ENCODE measurements at places on chromosomes 13 and 19.

- no peak for DNase-seq
These were observed 9.5 kb upstream of the FFAR2 start for GRCh38 chr19:35438527-35438926.

GRCh38 chr19:58265100-58265499, 13.7 kb upstream of the ZNF8 start:
- DNase-seq, result no peak

DNA sequence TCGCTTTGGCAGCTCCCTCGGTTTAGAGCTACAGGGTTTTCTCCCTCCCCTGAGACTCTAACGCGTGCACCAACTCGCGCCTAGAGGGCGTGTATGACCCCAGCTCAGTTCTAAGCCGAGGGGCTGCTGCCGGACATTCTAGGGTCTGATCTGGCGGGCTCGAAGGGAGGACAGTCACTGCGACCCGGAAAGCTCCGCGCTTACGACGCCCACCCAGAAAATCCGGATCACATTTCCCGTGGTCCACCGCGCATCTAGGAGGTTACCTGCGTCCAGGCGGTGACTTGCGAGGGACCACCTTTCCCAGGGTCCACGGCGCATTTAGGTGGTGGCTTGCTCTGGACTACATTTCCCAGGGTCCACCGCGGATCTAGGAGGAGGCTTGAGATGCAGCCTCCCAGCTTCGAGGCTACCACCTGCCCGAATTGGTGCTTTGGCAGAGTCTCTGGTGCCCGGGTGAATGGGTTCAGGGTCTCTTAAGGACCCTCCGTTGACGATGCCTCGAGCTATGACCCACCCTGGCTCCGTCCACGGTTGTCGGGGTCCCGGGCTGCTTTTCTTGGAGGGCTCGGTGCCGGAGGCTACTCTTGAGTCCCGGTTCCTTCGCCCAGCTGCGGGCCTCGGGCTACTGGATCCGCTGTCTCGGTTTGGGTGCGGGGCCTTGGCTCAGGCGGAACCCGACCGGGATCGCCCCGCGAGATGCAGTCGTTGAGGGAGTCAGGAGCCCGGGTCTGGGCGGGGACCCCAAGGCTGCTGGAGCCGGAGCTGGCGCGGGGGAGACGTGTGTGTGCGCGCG, 30.5 kb downstream of the ZNF146 start:
- no peak for DNase-seq

- DNase-seq, result no peak
These were observed 31.0 kb upstream of the VWA8 start for GRCh38 chr13:41991936-41992335.

DNA sequence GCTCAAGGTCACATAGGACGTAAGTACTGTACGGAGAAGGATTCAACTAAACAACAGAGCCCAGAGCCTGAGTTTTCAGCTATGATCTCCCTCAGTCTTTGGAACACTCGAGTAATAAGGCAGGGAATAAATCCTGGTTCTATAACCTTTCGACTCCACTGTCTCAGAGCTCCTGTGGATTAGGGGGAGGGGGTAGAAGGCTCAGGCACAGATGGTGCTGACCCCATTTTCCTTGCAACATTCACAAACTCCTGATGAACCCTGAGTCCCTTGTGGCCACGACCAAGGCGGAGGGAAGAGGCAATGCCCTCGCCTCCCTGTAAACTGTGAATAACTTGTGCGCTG, 21.4 kb downstream of the NOVA2 start:
- DNase-seq, result no peak

DNA sequence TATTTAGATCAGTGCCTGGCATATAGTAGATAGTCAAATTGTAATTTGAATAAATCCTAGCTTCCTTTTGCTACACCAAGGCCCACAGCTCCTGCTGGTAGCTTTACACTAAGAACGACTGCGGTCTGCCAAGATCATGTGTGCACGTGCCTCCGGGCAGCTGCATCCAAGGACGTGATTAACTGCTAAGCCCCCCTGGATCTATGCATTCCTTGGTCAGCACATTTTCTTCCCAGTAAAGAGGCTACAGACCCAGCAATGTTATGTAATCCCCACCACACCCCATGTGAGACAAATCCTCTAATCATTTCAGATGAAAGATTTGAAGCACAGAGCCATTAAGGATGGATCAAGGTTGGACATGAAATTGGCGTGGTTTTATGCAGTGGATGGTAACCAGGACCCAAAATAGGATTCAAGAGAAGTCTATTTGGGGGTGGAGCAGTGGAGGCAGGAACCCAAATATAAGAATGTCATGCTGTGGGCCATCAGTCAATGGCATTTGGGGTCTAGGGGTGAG, 65.2 kb upstream of the PEG3 start:
- DNase-seq, result no peak
